ENCODE measurements at places on chromosomes 6 and 20.

GRCh38 chr20:10603971-10604864 lies 69.6 kb downstream of the JAG1 start:
- H3K4me1 ChIP-seq, result peaks cover 3% of the 10 kb centered on the region
- H3K27ac ChIP-seq, result no peak overlapping the region
- H3K27me3 ChIP-seq, result no peaks in the 10 kb centered on the region
- no peak overlapping the region for H3K4me3 ChIP-seq
- H3K36me3 ChIP-seq, result no peaks in the 10 kb centered on the region

- DNase-seq, result no peak
- H3K4me1 ChIP-seq, result peaks cover 53% of the 10 kb centered on the region
- no peak overlapping the region for H3K27ac ChIP-seq
- H3K4me3 ChIP-seq, result no peak overlapping the region
- H3K36me3 ChIP-seq, result peaks cover 16% of the 10 kb centered on the region
- H3K27me3 ChIP-seq, result no peaks in the 10 kb centered on the region
Observed at GRCh38 chr20:25534845-25535244, 50.5 kb downstream of the NINL start.

DNA sequence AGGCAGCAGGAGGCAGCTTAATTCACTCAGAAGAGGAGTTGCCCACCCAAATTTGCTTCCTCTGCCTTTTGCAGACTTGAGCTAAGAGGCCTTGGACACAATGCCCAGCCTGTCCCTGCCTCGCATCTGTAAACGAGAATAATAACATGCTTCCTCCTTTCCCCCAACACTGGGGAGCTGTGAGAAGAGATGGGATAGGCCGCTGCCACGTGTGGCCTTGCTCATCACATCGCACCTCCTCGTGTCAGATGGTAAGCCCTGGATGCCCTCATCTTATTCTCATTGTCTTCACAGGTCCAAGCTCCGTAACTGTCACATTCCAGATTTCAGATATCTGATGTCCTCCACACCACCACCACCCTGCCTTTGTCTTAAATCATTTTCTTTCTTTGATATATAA lies 13.1 kb upstream of the TUBB2B start:
- peaks cover 48% of the 10 kb centered on the region for H3K4me1 ChIP-seq
- no peak overlapping the region for H3K4me3 ChIP-seq
- no peaks in the 10 kb centered on the region for H3K27me3 ChIP-seq
- peaks cover 10% of the 10 kb centered on the region for H3K36me3 ChIP-seq

DNA sequence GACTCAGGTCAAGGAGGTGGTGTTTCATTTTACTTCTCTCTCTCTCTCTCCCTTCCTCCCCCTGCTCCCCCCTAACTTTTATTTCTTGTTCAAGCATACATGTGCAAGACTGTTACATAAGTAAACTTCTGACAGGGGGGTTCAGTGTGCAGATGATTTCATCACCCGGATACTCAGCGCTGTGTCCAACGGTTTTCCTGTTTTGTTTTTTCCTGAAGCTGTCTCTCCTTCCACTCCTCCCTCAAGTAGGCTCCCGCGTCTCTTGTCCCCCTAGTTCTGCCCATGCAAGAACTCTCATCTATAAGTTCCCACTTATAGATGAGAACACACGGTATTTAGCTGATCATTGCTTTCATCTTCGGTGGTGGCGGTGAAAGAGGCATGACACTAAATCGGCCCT lies 751.9 kb upstream of the DEFB115 start:
- DNase-seq, result no peak
- no peaks in the 10 kb centered on the region for H3K36me3 ChIP-seq
- no peak overlapping the region for H3K27ac ChIP-seq
- no peaks in the 10 kb centered on the region for H3K27me3 ChIP-seq
- H3K4me3 ChIP-seq, result no peak overlapping the region

DNA sequence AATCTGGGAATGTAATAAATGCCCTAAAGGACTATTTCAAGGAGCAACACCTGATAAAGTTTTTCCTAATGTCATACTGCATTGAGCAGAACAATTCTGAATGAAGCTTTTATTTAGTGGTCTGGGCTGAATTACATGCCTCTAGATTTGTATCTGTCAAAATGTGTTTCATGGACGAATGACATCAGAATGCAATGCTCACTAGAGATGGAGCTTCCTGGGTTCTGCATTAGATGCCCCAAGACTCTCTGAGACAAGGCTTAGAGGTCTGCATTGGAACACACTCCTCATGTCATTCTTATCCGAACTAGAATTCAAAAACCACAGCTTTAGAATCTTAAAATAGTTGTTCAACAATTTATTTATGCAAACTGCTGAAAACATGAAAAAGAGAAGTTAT lies 62.0 kb downstream of the SYNE1 start:
- no peak overlapping the region for H3K27ac ChIP-seq
- H3K4me1 ChIP-seq, result no peaks in the 10 kb centered on the region
- H3K36me3 ChIP-seq, result no peaks in the 10 kb centered on the region

- no peak overlapping the region for H3K4me3 ChIP-seq
- H3K4me1 ChIP-seq, result no peaks in the 10 kb centered on the region
- H3K27me3 ChIP-seq, result no peaks in the 10 kb centered on the region
- H3K36me3 ChIP-seq, result no peaks in the 10 kb centered on the region
- no peak overlapping the region for H3K27ac ChIP-seq
Observed at GRCh38 chr6:118562959-118563358, 14.9 kb downstream of the PLN start.

GRCh38 chr6:169499848-169500247 lies 202.0 kb downstream of the WDR27 start:
- no peak overlapping the region for H3K27ac ChIP-seq
- no peak overlapping the region for H3K4me3 ChIP-seq
- peaks cover 9% of the 10 kb centered on the region for H3K36me3 ChIP-seq
- H3K4me1 ChIP-seq, result peaks cover 25% of the 10 kb centered on the region
- DNase-seq, result no peak
- H3K27me3 ChIP-seq, result no peaks in the 10 kb centered on the region

DNA sequence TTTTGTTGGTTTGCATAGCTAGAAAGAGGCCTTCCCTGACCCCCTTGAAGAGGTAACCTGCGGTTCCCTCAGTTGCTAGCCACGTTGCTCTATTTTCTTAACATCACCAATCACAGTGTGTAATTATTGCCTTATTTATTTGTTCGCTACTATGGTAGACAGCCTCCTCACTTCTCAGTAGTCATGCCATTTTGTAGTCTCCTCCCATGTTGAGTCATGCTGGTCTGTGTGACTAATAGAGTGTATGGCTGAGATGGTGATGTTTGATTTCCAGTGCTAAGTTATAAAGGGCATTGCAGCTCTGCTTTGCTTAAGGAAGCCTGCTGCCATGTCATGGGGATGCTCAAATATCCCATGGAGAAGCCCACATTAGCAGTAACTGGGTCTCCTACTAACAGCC lies 236.6 kb upstream of the CHD6 start:
- DNase-seq, result no peak
- H3K27ac ChIP-seq, result no peak overlapping the region
- no peaks in the 10 kb centered on the region for H3K36me3 ChIP-seq
- no peaks in the 10 kb centered on the region for H3K4me1 ChIP-seq
- no peak overlapping the region for H3K4me3 ChIP-seq
- H3K27me3 ChIP-seq, result no peaks in the 10 kb centered on the region

GRCh38 chr20:4383961-4384360 lies 337.7 kb upstream of the PRND start:
- H3K36me3 ChIP-seq, result no peaks in the 10 kb centered on the region
- H3K4me1 ChIP-seq, result no peaks in the 10 kb centered on the region
- H3K4me3 ChIP-seq, result no peak overlapping the region
- H3K27me3 ChIP-seq, result no peaks in the 10 kb centered on the region
- DNase-seq, result no peak

DNA sequence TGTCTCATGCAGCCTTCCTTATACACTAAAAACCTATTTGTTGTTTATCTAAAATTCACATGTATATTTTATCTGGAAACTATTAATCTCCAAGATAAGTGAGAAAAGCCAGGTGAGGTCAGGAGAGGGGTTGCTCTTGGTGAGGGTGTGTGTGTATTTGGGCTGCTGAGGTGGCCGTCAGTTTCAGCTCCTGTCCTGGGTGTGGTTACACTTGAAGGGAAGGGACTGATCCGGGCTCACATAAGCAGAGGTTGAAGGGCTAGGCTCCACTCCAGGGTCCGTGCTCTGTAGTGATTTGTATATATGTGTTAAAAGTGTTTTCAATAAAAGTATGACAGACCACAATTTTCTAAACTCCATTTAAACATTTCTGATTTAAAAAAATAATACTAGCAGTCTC lies 13.5 kb upstream of the SNAI1 start:
- no peak overlapping the region for H3K4me3 ChIP-seq
- no peaks in the 10 kb centered on the region for H3K27me3 ChIP-seq
- DNase-seq, result no peak
- no peaks in the 10 kb centered on the region for H3K36me3 ChIP-seq

DNA sequence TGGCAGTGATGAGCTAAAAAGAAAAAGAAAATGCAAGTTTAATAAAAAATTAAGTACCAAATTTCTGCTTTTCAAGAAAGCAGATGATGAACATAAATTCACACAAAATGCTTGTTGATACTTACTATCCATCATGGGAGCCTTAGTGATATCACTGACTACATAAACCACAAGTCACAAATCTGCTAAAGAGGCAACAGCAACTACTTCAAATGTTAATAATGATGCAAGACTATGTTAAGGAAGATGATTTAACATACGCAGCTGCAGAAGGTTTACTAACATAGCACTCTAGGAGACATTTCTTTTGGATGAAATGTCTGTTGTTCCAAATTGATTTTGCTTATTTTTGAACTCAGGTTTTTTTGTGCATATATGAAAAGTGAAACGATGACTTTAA lies 18.6 kb downstream of the FYN start:
- DNase-seq, result no peak
- no peaks in the 10 kb centered on the region for H3K36me3 ChIP-seq
- no peaks in the 10 kb centered on the region for H3K27me3 ChIP-seq
- H3K4me1 ChIP-seq, result peaks cover 30% of the 10 kb centered on the region

GRCh38 chr6:27136978-27137814 lies 110.3 kb upstream of the PRSS16 start:
- no peaks in the 10 kb centered on the region for H3K36me3 ChIP-seq
- H3K27ac ChIP-seq, result no peak overlapping the region
- H3K4me1 ChIP-seq, result peaks cover 23% of the 10 kb centered on the region
- no peaks in the 10 kb centered on the region for H3K27me3 ChIP-seq
- no peak overlapping the region for H3K4me3 ChIP-seq
- no peak for DNase-seq

DNA sequence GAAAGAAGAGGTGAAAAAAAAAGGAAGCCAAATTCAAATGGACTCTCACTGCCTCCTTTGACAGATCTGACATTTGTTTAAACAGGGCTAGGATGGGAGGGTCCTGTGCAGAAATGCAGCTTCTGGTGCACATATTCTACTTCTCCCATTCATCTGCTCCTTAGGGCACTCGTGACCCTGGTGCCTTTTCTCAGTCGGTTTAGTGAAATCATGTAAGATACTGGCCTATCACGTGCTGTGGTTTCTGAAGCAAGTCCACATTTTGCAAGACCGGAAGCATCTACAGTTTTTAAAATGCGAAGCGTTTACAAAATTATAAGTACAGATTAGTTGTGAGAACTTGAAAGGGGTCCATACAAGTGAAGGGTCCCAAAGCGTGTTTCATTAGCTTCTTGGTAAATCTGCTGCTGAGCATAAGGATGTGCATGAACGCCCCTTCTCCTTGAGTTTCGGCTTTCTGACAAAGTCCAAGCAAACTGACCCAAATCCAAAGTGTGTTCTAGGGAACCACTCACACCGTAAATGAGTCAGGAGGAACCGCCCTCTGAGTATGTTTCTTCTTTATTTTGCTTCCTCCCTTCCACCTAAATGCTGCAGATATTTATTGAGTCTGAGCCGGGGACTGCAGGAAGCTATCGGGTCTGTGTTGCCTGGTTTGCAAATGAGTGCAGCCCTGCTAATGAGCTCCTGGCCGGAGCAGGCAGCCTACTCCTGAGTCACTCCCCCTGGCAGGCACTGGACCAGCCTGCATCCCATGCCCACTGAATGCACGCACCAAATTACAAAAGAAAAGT lies 323.8 kb upstream of the JARID2 start:
- H3K4me3 ChIP-seq, result no peak overlapping the region
- H3K27ac ChIP-seq, result peak overlapping the region; percentile 25
- no peak for DNase-seq
- H3K36me3 ChIP-seq, result no peaks in the 10 kb centered on the region
- H3K27me3 ChIP-seq, result peaks cover 16% of the 10 kb centered on the region

- H3K4me3 ChIP-seq, result no peak overlapping the region
- peaks cover 3% of the 10 kb centered on the region for H3K27me3 ChIP-seq
- peaks cover 22% of the 10 kb centered on the region for H3K4me1 ChIP-seq
- no peak overlapping the region for H3K27ac ChIP-seq
Observed at GRCh38 chr20:17863577-17864292, 104.9 kb downstream of the SNX5 start.

DNA sequence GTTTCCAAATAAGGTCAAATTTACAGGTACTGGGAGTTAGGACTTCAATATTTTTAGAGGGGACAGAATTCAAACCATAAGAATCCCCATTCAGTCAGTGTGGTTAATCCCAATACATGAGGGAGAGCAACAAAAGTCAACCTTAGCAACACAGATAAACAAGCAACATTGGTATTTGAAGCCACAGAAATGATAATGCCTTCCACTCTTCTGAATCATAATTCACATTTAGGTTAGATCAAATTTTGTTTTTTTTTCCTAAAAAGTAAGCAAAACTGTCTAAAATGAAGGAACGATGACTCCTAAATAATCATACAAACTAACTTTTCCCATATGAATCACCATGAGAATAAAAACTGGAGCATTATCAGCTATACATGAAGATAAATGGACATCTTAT lies 246.0 kb upstream of the TENT5A start:
- no peak overlapping the region for H3K27ac ChIP-seq
- no peak overlapping the region for H3K4me3 ChIP-seq
- no peaks in the 10 kb centered on the region for H3K36me3 ChIP-seq
- DNase-seq, result no peak
- no peaks in the 10 kb centered on the region for H3K27me3 ChIP-seq
- no peaks in the 10 kb centered on the region for H3K4me1 ChIP-seq
